ENCODE measurements at places on chromosomes 12 and 14.

DNA sequence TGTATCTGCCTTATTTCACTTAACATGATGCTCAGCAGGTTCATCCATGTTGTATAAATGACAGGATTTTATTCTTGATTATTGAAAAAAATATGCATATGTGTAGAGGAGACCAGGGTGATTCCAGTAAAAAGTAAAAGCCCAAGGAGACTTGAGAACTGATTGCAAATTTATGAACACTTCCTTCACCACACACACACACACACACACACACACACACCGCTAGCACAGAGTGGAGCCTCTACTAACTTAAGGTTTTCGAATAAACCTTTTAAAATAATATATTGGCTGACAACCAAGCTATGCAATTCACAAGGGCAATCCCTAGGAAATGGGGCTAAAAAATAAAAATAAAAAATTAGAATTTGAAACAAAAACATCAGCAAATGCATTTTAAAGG lies 8.3 kb upstream of the KLRK1 start:
- no peak for DNase-seq

- DNase-seq, result peak; percentile 2
Measured at GRCh38 chr14:58807191-58807590, 169.4 kb downstream of the DACT1 start.

GRCh38 chr14:85943192-85943591 lies 413.2 kb downstream of the FLRT2 start:
- DNase-seq, result no peak

DNA sequence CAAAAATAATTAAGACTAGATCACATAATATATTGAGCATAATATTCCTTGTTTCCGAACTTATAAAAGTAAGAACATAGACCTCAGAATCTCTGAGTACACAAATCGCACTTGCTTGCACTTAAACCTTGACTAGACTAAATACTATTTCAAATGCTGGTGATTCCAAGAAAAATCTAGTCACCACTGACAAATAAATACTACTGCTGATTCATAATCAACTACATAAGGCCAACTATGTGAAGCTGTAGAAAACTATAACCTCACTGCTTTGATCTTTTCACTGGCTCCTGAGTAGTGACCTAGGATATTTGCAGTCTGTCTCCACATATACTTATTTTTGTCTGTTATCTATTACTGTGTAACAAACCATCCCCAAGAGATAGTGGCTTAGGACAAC lies 245.4 kb downstream of the DIO2 start:
- DNase-seq, result no peak

DNA sequence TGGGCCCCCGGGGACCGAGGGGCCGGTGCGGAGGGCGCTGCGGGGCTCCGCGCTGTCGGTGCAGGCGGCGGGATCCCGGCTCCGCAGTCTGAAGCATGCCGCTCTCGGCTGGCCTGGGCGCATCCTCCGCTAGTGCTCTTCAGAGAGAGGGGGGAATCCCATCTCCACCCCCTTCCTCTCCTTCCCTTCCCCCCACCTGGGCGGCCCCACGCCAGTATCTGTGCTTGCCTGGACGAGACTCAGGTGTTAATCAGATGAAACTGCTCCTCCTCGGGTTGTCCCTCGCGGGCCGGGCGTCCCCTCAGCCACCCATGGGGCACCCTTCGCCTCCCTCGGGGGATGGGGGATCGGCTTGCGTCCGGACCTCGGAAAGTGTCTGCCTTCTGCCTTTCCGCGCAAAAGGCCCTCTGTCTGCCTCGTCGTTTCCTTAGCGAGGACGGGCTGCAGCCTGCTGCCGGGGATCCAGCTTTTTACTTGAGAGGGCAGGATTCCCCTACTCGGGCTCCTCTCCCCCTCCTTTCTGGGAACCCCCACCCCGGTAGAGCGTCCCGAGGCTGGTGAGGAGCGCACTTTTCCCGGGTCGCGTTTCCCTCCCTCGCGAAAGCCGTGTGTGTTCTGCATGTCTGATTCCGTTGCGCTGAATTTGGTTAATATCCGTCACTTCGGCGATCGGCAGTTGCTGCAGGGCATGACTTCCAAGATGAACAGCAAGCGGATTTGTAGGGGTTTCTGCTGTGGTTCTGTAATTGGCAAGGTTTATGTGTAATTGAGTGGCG lies 1.1 kb downstream of the GPHN start:
- DNase-seq, result peak; percentile 18

DNA sequence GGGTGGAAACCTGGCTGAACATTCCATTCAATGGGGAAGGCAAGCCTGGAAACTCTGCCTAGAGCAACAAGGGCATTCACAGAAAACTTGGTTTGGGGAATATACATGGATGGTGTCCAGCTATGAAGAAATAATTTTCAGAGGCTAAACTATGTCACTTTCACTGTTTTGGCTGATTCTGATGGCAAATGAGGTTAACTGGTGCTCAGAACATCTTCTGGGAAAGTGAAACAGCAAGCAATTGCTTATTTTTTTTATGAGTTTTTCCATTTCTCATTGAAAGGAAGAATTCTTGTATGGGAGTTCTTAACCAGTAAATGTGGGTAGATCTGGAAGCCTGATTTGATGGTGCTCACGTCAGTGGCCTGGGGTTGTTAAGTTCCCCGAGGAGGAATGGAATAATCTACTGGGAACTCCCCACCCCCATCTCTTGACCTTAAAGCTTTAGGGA lies 132.8 kb upstream of the BTG1 start:
- DNase-seq, result peak; percentile 69

DNA sequence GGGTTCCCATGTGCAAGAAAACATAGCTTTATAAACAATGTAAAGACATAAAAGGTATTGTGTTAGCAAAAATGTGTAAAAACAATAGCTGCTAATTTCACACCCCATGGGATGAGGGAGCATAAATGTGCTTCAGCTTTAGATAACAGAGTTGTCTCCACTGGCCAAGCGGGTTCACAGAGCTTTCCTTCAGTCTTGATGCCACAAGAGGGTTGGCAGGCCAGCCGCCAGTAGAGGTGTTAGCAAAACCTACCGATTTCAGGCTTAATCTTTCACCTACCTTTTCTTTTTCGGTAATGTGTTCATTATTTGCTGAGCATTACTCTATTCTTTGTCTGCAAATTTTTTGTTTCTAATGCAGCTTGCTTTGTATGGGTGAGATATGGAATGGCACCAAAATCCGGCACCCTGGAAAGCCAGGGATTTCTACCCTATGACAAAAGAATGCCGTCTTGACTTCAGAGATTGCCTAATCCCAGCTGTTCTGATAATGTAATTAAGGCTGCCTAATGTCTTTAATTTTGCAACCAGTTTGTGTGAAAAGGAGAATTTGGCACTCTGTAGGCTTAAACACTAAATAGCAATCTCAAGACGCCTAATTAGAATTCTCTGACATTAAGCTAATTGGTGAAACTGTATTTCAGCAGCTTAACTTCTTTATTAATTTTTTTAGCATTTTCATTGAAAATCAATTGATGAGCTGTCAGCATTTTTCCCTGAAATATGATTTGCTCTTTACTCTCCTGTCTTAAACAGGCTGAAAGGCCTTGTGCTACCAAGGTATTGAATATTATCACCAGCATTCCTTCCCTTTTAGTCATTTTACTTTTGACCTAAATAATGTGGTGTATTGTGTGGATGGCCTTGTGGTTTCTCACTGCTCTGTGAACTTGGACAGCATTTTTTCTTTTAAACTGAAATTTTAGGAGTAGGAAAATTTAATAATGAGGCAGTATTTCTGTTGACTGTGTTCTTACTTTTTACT lies 60.7 kb downstream of the POLR3B start:
- peak; percentile 59 for DNase-seq

DNA sequence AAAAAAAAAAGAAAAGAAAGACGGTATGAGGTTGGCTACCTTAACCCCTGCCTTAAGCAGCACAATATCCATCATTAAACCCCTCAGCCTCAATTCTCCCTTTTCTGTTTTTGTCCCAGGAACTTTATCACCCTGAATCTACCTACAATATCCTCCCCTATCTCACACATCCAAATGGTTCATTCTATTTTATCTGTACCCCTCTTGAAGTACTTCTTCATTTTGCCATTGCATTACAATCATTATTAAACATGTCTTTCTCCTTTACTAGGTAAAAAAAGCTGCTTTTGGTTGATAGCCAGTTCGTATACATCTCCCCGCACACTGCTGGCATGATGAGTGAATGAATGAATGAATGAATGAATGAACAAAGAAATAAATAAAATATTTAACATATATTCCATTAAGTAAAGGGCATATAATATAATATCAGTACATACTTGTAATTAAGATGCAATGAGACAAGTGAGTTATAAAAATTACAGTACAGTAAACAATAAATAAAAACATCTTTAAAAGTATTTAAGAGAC lies 364 bp upstream of the GPR65 start:
- no peak for DNase-seq

DNA sequence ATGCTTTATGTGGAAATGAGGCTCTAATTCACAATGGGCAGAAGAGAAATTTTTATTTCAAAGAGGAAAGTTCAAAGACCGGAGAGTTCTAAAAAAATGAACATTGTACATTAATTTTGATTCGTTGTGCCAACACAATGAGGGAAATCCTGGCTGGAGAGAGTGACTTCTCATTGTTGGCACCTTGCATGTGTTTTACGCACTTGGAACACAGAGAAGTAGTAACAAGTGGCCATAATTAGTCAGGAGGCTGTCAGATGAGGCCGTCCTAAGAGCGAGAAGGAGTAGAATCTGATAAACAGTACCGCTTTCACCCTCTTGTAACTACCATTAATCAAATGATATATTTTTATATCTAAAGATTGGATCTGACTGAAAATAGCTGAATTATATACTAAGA lies 6.9 kb downstream of the LMO3 start:
- DNase-seq, result no peak

GRCh38 chr12:10722502-10722904 lies 620 bp downstream of the YBX3 start:
- DNase-seq, result peak; percentile 57

- no peak for DNase-seq
Measured at GRCh38 chr14:30753452-30753851, 120.9 kb upstream of the COCH start.

GRCh38 chr12:29508949-29509348 lies 11.5 kb upstream of the OVCH1 start:
- DNase-seq, result no peak

GRCh38 chr14:91417983-91418386 lies 365 bp upstream of the CCDC88C start:
- DNase-seq, result no peak
